ENCODE measurements at places on chromosomes 4 and X.

DNA sequence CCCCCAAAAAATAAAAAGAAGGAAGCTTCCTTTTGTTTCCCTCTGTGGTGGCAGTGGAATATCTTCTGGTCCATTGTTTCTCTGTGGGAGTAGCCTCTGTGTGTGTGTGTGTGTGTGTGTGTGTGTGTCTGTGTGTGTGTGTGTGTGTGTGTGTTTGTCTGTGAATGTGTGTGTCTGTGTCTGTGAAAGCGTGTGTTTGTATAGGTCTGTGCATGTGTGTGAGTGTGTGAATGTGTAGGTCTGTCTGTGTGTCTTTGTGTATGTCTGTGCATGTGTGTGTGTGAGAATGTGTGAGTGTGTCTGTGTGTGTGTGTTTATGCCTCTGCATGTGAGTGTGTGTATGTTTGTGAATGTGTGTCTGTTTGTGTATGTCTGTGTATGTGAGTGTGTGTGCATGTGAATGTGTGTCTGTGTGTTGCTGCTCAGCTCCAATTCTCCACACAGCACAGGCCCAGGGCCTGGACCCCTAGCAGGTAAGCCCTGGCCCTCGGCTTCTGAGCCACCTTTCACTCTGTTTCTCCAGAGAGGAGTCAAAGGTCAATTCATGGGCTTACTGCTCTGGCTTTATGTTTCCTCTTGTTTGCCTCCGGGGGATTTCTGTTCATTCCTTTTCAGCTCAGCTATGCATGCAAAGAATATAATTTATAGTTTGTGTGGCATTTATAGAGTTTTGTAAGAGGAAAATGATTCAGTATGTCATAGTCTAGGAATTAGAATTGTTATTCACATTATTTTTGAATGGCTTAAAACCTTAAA, 89.8 kb downstream of the UCHL1 start:
- no peak for DNase-seq

DNA sequence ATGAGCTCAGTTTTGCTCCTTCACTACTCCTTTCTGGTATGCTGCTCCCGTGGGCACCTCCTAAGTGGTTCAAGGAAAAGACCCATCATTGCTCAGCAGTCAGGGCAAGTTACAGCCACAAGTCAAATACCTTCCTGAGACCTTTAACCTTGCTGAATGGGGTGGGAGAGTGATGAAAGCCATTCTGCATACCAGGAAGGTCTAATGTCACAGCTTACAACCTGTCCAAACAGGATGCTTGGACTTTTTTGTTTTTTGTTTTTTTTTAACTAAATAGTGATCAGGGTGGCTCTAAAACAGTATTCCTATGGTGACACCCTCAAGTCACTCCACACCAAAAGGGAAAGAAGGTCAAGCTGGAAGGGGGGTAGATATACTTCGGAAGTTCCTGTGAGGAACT, 93.1 kb downstream of the GPC3 start:
- DNase-seq, result no peak

- no peak for DNase-seq
Measured at GRCh38 chr4:168655182-168655581, 158.3 kb downstream of the PALLD start.

GRCh38 chrX:38816155-38816554, 14.9 kb downstream of the MID1IP1 start:
- no peak for DNase-seq

Measured in stimulated activated CD4-positive, alpha-beta T cell treated with anti-CD3 and anti-CD28 coated beads, TNF-alpha, amount 100 ng/mL, for 1 hour (primary cell).